Mesenchymal stem cell (in vitro differentiated cells and primary cell): ENCODE measurements at places on chromosomes 4 and X.

DNA sequence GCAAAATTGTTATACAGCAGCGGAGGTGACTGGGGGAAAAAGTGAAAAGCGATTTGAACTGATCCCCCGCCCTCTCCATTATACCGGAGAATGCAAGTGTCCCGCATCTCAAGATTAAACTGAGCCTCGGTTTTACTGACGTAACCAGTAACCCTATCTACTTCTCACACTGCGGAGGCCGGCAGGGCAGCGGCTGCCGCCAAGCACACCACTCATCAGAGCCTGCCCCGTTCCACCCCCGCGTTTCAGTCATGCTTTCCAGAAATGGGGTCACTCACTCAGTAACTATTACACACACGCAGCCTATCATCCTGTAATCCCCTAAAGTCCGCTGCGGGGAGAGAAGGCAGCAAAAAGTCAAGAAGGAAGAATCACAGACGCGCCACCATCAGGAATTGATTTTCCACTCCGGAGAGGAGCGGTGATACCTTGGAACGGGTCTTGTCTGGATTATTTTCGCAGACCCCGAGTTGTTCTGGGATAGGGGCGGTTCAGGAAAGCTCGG is 1.4 kb downstream of the RPS6KA3 start:
- DNase-seq, result peak; percentile 80

DNA sequence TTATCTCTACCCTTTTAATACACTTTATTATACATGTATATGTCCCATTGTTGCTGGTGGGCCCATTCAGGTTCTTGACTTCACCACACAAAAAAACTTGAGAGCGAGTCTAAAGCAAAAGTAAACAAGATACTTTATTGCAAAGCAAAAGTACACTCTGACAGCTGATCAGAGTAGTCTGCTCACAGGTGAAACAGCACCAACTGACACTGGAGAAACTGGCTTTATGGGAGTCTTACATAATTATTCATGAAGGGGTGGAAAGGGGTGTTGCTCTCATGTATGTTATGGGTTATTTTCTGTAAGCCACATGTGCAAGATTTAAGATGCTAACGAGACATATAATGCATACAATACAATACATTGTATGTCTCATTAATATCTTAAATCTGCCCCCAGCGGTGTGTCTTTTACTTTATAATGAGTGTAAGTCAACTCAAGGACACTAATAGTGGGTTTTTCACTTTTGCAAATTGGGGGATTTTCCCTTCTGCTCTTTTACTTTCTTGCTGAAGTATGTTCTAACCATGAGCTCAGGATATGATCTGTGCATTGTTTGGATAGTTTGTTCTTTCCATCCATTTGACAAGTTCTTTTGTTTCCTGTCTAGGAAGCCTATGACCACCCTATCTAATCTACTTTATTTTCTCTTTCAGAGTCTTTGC is 256.1 kb upstream of the ITM2A start:
- no peak for DNase-seq

- DNase-seq, result no peak
Observed at GRCh38 chr4:5827108-5828004, 65.5 kb downstream of the CRMP1 start.

DNA sequence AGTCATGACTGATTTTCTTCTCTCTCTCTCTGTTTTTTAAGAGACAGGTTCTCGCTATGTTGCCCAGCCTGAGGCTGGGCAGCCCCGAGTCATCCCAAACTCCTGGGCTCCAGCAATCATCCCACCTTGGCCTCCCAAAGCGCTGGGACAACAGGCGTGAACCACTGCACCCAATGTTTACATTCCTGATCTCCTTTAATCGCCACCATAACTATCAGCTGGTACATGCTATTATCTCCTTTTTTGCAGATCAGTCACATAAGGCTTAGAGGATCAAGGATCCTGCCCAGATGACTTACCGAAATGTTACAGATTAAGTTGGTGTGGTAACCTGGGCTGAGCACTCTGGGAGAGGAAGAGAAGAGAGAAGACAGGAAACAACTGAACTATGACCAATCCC is 1.5 kb upstream of the USP46 start:
- DNase-seq, result no peak

GRCh38 chr4:72207196-72207595 is 175.4 kb downstream of the NPFFR2 start:
- DNase-seq, result no peak

GRCh38 chrX:57156397-57157049 is 19.3 kb upstream of the SPIN2A start:
- DNase-seq, result peak; percentile 30

DNA sequence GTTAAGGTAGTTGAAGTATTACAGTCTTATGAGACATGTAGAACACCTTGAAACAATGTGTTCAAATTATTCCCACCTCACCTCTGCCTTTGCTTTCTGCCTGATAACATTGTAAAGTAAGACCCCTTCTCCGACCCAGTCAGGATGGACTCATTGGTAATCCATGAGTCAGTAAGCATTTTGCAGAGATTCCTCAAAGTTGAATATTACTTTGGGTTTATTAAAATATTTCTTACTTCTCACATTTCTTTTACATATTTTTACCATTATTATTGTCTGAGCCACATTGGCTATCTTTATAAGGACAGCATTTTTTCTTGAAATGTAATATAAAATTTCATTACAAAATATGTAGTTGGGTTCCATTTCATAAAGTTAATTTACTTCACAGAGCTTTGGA is 201.6 kb downstream of the BMPR1B start:
- DNase-seq, result no peak

GRCh38 chrX:133994576-133994975 is 9.2 kb upstream of the GPC3 start:
- no peak for DNase-seq

GRCh38 chrX:103437147-103437873 is 61.0 kb downstream of the BEX3 start:
- no peak for DNase-seq

DNA sequence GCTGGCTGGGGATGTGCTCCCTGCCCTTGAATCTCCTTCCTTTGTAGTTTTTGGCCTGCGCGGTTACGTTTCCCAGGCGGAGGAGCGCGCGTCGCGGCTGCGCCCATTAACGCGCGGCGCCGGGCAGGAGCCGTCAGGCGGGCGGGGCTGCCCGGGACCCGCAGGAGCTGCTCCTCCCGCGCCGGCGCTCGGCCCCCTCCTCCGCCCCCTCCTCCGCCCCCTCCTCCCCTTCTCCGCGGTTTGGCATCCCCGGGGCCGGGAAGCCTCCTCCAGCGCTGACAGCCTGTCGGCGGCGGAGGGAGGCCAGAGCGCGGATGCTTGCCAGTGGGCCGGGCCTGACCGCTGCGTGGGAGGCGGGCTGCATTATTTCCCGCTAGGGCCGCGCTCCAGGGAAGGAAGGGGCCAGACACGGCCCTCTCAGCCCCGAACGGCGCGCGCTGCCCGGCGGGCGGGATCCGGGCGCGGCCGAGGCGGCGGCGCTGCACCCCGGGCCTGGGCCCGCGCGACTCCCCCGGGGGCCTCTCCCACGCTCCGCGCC is at the start of gene DCLK2:
DCLK2 (plus strand) TSS at position 405 of the 538 bp plus-strand sequence. CDS start 583 bp downstream, outside the sequence.
- peak; percentile 86 for DNase-seq

GRCh38 chr4:68465058-68465457 is 17.8 kb downstream of the TMPRSS11E start:
- no peak for DNase-seq

GRCh38 chr4:169270810-169271691 is at the start of gene SH3RF1:
SH3RF1 (minus strand) TSS chr4:169270956; CDS start chr4:169269212, 1,744 bp downstream.
- peak; percentile 90 for DNase-seq

GRCh38 chrX:71549986-71550385 is 17.1 kb downstream of the OGT start:
- DNase-seq, result no peak

DNA sequence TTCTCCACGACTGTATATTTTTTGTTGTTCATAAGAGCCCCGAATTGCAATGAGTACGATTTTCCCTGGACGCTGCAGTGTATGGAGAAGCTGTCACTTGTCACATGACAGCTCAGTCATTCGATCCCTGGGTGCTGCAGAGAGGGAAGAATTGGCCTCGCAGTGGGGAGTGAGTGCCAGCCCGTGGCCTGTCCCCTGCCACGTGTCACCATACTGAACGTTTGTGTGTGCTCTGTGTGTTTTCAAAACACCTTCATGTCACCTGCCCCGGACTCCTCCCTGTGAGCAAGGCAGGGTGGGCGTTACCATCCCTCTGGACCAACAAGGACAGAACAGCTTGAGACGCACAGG is 77.9 kb downstream of the TBL1X start:
- DNase-seq, result no peak

GRCh38 chrX:69189576-69190371 is 24.5 kb upstream of the PJA1 start:
- DNase-seq, result no peak

GRCh38 chrX:106899841-106900240 is 3.3 kb downstream of the RIPPLY1 start:
- no peak for DNase-seq

DNA sequence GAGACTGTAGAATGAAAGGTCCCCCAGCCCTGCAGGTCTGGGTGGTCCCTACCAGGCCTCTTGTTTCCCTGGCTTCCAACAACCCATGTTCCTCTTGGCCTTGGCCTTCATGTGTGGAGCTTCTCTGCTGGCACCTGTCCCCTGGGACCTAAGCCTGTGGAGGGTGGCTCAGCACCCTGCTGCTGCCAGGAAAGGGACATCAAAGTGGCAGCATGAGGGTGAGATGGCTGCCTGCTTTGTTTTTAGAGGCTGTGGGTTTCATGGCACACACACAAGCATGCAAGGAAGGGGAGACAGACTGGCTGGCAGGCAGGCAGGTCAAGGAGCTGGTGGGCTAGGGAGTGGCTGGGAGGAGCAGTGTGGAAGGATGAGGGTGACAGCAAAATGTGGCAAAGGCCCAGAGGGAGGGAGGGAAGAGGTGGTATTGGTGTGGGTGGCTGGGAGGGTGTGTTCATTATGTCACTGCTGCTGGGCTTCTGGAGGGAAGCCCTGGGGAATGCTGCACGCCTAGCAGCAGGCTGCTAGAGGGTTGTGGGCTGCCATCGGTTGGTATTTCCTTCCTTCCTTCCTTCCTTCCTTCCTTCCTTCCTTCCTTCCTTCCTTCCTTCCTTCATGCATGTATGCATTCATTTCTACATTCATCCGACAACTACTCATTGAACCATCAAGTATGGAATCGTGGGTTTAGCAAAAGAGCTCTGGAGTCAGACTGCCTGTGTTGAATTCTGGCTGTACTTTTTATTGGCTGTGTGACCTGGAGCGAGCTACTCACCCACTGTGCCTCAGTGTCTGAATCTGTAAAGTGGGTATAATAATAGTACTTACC is 128.7 kb upstream of the PJA1 start:
- no peak for DNase-seq

- DNase-seq, result no peak
Observed at GRCh38 chr4:78268597-78268996, 211.5 kb downstream of the FRAS1 start.

DNA sequence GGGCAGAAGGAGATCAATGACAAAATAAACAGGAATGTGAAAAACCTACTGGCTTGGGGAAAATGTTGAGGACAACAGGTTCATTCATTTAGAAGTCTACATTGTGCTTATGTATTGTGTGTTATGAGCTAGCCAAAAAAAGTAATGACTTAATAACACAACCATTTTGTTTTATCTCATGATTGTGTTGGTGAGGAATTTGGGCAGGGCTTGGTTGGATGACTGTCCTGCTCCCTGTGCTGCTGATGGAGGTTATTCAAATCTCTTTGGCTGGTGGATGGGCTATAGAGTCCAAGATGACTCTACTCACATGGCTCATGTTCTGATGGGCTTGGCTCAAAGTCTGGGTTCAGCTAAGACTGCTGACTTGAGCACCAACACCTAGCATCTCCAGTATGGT is 116.3 kb downstream of the HS3ST1 start:
- DNase-seq, result no peak

DNA sequence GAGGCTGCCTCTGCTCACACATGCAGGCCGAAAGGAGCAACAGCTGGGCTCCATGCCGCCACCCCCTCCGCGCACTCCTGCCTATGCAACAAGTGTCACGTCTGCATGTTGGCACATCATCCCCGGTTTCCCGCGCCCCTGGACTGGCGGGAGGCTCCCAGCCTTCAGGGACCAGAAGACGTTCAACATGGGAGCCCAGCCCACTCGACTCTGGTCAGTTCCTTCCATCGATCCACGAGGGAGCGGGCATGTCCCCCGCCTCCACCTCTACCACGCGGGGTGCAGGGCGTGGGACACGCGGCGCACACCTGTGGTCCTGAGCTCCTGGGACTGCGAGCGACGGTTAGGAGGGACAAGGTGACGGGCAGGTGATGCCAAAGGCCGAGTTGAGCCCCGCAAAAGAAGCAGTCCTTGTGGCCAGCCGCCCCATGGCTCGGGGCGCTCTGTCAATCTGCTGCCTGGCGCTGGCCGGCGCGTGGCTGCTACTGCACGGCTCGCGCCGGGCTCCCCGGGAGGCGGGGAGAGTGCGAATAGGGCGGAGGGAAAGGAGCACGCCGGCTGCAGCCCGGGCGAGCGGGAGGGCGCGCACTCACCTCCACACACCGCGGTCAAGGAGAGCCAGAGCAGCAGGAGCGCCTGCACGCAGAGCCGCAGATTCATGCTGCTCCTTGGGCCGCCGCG is 645 bp downstream of the APLN start:
- DNase-seq, result peak; percentile 28

GRCh38 chrX:28585767-28586166 is 1.5 kb upstream of the IL1RAPL1 start:
- peak; percentile 2 for DNase-seq

DNA sequence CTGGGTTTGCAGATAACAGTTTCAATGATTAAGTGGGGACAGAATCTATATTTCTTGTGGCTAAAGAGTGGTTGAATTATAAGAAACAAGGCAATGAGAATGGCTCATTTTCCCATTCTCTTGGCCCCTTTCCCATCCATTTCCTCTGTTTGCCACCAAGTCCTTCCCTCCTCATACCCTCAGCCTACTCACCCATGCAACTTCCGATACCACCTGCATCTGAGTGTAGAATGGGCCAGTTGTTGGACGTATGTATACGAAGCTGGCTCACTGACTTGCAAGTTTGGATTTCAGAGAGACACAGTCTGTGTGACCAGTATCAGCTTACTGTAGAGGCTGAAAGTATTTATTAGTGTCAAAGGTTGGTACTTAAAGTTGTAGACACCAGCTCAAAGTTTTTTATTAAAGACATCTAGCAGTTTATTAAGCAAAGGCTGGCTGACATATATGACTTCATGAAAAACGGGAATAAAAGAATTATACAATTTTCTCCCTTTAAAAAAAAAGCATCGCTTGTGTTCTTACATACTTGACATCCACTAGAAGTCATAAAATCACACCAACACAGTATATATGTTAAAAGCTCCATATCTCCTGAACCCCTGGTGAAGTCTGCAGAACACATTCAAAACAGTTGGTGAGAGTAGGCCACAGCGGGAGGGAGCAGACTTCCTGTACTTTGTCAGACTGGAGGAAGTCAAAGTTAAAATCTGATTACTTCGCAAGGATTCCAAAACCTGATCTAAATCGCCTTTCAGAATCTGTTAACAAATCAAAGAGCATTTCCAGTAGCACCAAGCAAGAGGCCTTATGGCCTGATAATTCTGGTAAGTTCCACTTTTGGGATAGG is 22.4 kb upstream of the STIM2 start:
- no peak for DNase-seq
